Stimulated activated CD4-positive, alpha-beta T cell treated with anti-CD3 and anti-CD28 coated beads, Interleukin-15, amount 100 ng/mL, for 1 hour (primary cell): ENCODE measurements at places on chromosomes 2 and 18.

GRCh38 chr2:65656160-65656718 lies 223.8 kb upstream of the SPRED2 start:
- no peak for DNase-seq

DNA sequence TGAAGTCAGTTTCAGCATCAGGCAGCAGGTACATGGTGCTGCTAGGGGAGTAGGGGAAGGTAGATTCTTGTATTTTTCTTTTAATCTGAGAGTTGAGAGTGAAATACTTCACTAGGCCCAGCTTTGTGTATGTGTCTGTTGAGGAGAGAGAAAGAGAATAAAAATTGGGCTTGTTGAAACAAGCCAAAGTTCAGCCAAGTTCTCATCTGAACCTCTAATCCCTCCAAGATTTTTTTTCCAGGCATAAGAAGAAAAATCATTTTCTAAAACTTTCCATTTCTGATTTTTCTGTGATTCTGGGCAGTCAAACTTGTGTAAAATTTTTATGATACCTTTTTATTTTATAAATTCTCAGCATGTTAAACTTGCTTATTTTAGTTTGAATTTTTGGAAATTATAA lies 55.6 kb downstream of the PTPRM start:
- no peak for DNase-seq

DNA sequence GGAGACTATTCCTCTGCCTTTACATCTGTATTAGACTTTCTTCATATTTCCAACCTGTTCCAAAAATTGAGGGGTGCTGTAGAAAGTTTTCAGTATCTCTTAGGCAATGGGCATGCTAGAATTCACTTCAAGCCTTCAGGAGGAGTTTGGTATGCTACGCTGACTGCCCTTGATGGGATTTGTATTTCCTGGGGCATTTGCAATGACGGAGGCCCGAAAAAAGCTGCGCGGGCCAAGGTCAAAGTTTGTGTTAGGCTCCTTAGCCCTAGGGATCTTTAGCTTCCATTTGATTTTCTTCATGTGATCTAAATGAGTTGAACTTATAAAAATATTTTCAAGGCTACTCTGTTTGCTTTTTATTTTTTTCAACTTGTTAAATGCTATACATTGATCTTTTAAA lies 5.1 kb downstream of the CPS1 start:
- no peak for DNase-seq

GRCh38 chr2:61536180-61536571 lies 2.0 kb downstream of the XPO1 start:
- no peak for DNase-seq

DNA sequence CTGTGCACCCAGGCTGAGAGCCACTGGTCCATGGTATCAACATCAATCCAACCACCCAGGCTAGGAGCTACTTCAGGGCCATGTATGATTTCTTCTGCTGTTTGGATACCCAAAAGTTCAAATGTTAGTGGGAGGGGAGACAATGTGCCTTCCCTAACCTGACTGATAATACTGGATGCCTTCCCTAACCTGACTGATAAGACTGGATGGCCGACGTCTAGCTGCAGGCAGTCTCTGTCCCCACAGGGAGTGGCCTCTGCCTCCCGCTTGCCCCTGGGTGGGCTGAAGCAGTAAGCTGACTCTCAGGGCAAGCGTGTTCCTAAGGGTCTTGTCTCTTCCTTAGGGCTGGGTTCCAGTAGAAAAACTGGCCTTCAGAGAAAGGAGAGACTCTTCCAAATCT lies 65.8 kb downstream of the ZAP70 start:
- DNase-seq = no peak

DNA sequence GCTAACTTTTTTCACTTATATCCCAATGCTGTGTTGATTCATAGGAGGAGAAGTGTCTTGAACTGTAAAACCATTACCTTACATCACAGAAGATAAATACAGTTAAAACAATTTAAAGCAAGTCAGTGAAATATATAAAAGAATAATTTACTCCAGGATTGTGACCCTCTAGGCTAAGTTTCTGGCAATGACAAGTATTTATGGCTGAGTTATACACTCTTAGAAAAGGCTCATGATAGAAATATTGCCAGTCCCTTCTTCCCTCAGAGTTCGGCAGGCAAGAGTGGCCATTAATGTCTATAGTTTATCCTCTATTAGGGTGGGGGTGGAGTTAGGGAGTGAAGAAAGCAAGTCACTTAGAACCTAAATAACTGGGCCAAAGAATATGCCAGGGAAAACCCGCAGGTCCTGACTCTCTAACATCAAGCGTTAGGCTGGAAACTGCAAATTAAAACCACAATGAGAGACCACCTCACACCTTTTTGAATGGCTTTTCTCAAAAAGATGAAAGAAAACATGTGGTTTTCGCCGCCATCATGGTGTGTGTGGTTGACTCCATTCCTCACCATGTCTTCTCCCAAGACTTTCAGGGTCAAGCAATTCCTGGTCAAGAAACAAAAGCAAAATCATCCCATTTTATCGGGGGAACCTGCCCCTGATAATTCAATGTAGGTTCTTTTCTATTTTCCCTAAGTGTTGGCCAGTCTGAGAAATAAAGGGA lies 69.3 kb downstream of the CD226 start:
- no peak for DNase-seq

GRCh38 chr2:197434541-197435513 lies at the start of gene SF3B1:
SF3B1 (minus strand) TSS chr2:197435028; CDS start chr2:197434999, 29 bp downstream.
- peak; percentile 96 for DNase-seq

DNA sequence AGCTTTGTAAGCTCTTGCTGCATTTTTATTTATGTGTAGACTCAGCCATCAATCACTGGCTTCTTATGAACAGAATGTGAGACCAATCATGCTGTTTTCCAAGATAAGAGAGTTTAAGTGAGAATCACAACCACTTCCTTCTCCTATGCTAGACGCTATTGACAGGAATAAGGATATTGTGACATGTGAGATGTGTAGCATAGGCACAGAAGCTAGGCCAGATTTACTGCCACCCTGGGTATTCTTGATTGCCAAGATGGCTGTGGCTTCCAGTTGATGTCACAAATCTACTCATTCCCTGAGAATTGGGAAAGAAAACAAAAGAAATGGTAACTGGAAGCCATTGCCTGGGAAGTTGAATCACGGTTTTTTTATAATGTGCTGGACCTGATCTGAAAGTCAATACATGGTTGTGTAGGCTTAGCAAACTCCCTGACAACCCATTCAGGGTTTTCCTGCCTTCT lies 49.9 kb downstream of the RAB27B start:
- DNase-seq = no peak
